ENCODE measurements at places on chromosomes 3 and 15.

- no peak for DNase-seq
Measured at GRCh38 chr15:88913850-88914169, 631 bp upstream of the MFGE8 start.

DNA sequence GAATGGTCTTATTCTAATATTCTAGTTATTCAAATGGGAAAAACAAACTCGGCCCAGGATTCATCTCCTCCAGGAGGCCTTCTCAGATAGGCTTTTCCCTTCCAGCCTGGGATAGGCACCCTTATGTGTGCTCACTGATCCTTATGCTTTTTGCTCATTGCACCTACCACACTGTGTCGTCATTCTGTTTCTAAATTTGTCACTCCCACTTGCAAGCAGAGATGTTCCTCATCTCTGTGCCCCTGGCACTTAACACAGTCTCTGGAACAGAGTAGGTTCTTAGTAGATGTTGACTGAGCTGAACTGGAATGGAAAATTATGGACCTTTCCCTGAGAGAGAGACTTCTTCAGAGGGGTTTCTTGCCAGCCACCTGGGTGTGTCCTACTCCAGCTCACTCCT is 18.7 kb upstream of the SPG11 start:
- DNase-seq, result no peak

- DNase-seq, result no peak
Measured at GRCh38 chr3:10074666-10075065, 33.4 kb downstream of the FANCD2OS start.

DNA sequence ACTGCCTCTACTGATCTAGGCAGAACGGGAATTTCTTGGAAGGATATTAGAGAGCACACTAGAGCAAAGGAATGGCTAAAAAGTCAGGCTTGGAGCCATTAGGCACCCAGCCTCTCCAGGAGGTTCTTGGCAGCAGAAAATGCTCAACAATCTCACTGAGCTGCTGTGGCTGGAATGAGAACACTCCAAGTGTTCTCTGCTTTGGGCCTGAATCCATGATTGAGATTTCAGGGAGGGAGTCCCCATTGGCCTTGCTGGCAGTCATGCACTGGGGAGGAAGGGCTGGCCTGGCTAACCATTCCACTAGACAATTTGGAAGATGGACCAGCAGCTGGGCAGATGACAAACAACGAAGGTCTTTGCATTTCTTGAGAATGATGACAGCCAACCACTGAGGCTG is 362.6 kb downstream of the SHQ1 start:
- DNase-seq, result no peak

DNA sequence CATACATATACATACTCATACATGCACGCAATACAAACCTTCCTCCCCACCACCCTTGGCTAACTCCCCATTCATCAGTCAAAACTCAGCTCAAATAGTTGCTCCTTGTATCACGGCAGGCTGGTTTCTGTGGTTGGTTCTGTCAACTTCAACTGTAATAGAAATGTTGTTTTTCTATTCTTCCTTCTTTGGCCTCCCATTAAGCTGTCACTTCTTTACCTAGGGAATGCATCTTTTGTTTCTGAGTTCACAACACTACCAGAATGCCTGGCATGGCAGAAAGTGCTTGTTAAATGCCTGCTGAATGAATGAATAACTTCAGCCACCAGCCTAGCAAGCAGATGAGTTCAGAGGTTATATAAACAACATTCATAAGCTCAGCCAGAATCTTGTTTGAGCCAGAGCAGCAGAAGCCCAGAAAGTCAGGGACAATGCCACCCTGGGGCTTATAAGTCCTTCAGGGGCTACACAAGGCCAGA is 63.1 kb downstream of the B3GALNT1 start:
- no peak for DNase-seq

DNA sequence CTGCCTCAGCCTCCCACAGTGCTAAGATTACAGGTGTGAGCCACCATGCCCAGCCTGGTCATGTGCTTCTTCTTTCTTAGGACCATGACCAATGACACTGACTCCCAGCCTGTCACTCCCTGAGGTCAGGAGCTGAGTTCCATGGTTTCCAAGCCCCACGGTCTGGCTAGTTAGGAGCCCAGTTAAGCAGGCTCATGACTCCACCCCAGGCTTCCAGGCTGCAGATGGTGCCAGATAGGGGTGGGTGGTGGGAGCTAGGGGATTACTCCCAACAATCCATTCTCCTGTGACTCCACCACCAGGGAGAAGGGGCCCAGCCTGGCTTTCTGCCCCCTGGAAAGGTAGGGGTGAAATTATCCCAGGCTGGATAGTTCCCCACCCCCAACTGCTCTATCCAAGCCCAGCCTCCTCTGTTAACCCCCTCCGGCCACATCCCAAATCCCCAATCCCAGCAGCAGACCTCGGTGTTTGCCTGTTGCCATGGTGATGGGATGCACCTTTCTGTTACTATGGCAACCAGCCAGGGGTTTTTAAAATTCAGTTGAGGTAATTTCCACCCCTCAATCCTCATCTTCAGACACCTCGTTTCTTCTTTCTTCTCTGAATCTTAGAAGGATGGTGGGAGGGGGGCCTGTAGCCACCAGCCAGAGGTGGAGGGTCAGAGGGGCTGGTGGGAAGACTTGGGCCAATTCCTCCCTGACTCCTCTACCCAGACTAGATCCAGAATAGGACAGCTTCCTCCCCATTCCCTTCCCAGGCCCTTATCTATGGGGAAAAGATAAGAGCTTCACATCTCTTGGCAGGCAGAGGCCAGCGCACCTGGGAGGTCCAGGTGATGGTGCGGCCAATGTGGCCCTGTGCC is 22.5 kb upstream of the SEMA3F start:
- no peak for DNase-seq

DNA sequence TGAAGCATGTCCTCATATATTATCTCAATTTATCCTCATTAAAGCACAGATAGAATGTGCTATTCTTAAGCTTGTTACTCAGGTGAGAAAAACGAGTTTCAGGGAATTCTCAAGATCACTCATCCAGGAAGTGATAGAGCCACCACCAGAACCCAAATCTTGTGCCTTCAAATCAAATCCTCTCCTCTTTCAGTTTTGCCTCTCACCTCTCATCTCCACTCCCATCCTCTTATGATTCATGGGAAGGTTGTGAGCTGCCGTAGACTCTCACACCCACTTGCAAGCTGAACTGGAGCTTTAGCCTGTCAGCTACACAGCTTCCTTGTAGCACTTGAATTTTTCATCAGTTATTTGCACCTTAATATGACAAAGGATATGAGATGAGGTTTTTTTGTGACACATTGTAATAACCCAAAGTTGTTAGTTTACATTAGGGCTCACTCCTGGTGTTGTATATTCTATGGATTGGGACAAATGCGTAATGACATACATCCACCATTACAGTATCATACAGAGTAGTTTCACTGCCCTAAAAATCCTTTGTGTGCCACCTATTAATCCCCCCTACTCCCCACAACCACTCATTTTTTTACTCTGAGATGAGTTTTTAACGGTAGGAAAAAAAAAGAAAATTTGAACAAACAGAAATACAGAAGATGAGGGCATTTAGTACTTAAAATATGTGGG is 25.7 kb downstream of the GPR15 start:
- DNase-seq, result peak; percentile 72

- no peak for DNase-seq
Measured at GRCh38 chr15:92025706-92026270, 172.3 kb downstream of the SLCO3A1 start.

DNA sequence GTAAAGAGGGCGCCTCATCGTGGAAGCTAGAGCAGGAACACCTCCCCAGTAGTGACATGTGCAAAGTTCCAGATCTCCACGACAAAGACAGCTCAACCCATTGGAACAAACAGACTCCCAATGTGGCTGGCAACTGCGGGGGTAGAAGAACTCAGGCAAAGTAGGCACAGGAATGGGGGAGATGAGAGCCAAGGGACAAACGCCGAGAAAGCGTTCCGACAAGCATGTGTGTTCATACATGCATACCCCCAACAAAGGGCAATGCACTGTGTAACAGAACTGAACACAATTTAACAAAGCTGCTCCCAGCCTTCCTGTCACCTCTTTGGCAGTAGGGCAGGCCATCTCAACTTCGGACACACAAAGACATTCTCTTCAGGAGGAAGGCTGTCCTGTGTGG is 11.6 kb downstream of the RCCD1 start:
- no peak for DNase-seq

- no peak for DNase-seq
Measured at GRCh38 chr3:9021271-9022009, 58.2 kb upstream of the RAD18 start.

DNA sequence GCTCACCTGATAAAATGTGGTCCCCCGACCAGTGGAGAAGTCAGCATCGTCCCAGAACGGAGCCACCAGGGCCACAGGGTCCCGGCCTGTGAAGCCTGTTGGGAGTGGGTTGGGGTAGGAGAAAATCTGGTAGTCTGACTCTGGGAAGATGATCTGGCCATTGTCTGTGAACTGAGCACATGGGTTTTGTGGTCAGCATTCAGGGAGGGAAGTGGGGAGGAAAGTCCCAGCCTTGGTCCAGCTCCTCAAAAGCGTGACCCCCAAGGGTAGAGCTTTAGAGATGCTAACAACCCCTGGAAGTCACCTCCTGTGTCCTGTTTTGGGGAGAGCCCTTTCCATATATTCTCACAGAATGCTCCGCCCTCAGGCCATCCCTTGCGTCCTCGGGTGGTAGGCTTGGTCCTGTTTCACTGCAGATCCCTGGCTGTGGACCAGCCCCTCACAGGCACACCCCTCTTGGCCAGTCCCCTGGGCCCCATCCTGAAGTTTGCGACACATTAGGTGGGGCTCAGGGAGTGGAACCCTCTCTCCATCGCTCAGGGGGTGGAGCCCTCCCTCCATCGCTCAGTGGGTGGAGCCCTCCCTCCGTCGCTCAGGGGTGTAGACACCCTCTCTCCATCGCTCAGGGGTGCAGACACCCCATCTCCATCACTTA is 40.0 kb downstream of the MUC4 start:
- no peak for DNase-seq

GRCh38 chr3:172666873-172667694 is 43.8 kb downstream of the NCEH1 start:
- peak; percentile 75 for DNase-seq

- no peak for DNase-seq
Measured at GRCh38 chr3:102132370-102132769, 283.1 kb downstream of the NFKBIZ start.

DNA sequence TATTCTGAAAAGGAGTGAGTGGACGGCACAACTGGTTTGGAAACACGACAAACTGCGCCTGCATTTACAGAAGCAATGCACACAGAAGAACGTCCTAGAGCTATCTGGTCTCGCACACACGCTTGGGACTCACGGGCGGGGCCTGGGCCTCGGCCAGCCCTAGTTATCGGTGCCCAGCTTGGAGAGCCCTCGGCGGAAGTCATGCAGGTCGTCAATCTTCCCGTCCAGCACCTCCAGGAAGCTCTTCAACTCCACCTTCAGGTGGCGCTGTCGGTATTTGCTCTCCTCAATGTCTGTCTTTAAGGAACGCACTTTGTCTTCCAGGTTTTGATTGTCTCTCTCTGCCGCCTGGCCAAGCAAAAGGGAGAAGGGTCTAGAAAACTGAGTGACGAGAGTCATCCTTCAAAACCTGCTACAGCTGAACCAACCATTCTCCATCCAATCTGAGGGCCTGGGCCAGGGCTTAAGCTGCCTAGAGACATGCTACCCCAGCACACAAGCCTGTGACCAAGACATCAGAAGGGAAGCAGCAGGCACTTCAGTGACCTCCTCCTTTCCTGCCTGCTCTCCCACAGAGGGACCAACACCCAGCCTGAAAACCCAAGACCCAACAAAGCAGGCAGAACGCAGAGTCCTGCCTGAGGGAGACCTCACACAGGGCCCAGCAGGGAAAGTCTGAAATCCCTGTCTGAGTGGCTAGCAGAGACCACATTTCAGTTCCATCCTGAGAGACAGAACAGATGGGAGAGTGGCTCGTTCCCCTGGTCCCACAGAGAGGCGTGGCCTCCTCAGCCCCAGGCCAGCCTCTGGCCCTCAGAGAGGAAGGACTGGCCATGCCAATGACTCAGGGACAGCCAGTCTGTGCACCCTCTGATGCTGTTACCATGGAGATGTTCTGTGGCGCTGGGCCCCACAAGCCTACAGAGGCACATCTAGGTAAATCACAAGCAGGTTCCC is 40.4 kb downstream of the WHAMM start:
- DNase-seq, result peak; percentile 51

DNA sequence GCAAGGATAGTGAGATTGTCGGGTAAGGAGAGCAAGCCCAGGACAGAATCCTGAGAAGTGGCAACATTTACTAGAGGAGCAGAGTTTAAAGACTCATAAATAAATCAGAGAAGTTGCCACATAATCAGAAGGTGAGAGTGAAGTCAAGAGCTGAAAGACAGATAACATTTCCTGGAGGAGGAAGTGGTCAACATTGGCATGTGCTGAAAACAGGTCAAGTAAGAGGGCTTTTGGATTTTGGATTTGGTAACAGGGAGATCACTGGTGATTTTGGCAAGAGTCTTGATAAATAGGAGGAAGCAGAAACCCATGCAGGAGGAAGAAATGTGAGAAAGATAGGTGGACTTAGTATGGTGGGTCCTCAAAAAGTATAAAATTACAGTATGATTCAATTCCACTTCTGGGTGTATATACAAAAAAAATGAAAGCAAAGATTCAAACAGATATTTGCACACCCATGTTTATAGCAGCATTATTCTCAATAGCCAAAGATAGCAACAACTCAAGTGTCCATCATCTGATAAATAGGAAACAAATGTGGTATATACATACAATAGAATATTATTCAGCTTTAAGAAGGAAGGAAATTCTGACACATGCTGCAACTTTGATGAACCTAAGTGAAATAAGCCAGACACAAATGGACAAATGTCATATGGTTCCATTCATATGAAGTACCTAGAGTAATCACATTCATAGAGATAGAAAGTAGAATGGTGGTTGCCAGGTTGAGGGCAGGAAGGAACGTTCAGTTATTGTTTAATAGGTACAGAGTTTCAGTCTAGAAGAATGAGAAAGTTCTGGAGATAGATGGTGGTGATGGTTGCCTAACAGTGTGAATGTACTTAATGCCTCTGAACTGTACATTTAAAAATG is 27.3 kb upstream of the MBNL1 start:
- DNase-seq, result no peak

DNA sequence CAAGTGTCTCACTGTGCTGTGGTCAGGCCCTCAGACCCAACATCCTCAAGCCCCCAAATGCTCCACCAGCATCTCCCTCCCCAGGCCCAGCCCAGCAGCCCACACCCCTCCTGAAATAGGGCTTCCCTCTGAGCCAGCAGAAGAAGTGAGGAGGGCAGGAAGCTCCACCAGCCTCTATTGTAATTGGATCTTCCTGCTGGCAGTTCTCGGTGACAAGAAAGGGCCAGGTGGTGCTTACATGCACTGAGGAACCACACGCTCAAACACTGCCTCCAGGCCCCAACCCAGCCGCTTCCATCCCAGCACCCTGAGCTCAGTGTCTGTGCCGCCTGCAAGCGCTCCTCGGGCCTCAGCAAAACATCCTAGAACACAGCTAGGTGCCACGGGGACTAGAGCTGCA is 96.7 kb downstream of the ATP10A start:
- no peak for DNase-seq

GRCh38 chr3:137509354-137510045 is 254.6 kb upstream of the SOX14 start:
- no peak for DNase-seq

DNA sequence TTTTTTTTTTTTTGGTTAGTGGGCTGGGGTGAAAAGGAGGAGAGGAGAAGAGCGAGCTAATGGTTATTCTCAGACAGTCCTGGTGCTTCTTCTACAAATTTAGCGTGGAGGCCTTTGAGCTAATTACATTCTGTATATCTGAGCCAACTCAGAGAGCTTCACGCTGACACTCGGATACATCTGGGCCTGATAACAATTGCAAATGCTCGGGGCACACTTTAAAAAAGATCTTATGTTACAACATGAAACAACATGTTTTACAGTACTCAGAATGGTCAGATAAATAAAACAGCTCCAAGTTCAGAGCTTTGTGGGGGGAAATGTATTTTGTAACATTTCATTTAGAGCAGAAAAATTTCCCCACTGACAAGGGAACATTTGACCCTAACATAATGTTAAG is 966.9 kb upstream of the NR2F2 start:
- DNase-seq, result no peak
